ENCODE measurements at places on chromosomes 13 and 19.

GRCh38 chr19:45876411-45877197, 9.3 kb downstream of the IRF2BP1 start:
- DNase-seq: no peak

DNA sequence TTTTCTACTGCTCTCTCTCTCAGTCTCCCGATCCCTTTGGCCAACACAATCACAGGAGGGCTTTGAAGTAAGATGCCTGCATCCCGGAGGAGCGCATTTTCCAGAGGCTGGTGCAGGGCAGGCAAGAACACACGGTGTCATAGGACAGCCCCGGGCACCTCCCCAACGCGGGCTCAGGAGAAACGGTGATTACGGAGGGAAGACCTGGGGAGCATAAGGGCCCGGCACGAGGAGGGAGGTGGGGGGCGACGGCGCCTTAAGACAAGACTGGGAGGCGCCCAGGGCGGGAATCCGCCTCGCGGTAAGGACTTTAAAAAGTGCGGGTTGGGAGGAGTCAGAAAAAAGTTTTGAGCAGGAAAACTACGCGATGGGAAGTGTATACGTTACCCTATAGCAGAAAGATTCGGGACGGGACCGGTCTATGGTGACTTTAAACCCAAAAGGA, 18.7 kb upstream of the ZNF888 start:
- DNase-seq: no peak

- no peak for DNase-seq
Measured at GRCh38 chr13:41053384-41053826, 7.9 kb upstream of the WBP4 start.

DNA sequence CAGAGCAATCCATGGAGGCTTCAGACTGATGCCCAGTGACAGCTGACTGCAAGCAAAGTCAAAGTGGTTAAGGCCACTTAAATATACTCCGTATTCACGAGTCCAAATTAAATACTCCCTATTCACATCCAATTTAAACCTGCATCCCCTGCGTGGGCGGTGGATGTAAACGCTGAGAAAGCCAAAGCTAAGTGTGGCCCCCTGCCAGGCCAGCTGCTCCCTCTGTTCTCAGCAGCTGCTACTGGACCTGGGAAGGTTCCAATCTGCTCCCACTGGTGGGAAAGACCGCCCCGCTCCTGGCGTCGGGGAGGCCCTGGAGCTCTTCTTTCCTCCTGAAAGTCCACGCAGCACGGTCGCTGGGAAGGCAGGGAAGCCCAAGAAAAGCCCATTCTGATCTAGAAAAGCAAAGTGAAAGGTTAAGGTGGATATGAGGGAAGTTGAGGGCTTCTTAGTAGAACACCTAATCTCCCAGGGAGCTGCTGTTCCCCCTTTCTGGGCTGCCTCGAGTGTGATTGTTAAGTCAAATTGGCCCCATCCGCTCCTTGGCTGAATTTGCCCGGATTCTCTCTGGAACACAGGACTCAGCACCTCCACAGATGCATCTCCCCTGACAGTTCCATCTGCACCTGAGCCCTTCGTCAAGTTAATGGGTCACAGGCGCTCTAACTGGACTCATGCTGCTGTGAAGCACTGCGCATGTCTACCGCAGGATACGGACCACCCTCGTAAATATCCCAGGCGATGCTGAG, 205.5 kb downstream of the USP12 start:
- DNase-seq: no peak

GRCh38 chr13:112510002-112510780, 77.8 kb downstream of the TUBGCP3 start:
- DNase-seq: no peak

DNA sequence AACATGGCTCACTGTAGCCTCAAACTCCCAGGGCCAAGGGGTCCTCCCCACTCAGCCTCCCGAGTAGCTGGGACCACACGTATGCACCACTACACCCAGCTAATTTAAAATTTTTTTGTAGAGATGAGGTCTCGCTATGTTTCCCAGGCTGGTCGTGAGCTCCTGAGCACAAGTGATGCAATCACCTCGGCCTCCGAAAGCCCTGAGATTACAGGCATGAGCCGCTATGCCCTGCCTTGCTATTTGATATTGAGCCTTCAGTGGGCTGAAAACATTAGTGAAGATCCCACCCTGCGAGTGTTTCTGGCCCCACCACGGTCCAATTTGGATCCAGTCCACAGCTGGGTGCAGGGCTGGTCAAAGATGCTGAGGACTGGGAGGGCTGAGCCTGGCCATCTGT, 65.9 kb downstream of the TRPM4 start:
- no peak for DNase-seq

DNA sequence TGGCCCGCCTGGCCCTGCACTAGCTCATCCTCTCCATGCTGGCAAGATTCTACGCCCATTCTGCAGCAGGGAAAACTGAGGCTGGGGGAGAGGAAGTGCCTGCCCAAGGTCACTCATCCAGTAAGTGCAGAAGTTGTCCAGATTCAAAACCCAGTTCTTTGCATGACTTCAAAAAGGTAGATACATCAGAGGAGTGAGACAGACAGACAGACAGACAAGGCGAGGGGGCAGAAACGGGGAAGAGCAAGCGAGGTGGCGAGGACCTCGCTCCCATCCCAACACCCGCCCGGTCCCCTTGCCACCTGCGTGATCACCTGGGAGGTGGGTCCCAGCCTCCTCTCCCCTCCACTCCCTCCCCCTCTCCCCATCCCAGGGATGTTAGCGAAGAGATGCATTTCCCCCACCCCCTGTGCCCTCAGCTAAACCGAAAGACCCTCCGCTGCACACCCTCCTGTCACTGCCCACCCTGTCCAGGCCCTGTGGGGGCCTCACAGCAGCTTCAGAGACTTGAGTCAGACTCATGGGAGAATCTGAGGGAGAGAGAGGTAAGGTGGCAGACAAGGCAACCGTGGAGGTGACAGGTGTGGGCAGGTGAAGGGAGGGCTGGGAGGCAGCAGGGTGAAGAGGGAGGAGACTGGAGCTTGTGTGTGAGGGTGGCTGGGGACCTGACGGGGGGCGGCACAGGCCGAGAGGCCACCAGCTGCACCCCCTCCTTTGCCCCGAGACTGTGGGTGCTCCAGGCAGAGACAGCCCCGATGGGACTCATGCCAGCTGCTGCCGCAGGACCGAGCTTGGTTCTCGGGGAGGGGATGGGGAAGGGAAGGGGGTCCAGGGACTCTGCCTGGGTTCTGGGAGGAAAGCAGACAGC, 18.9 kb downstream of the LRRC4B start:
- DNase-seq: no peak

DNA sequence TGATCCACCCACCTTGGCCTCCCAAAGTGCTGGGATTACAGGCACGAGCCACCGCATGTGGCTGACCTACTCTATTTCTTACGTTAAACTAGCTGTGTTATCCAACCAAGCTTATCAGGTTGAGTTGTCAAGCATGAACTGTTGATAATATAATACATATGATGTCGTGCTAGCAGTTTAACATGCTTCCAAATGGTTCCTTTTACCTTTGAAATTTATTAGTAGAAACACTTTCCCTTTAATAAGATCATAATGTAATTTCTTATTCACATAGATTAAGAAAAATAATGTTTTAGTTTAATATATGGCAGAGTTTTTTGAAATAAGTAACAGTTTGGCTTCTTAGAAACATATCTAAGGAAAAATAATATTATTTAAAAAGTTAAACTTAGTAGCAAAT, 34.4 kb upstream of the VWA8 start:
- no peak for DNase-seq

GRCh38 chr19:49129238-49129583, 9.9 kb downstream of the PPFIA3 start:
- no peak for DNase-seq

GRCh38 chr13:93752541-93752940, 525.9 kb downstream of the GPC6 start:
- no peak for DNase-seq

DNA sequence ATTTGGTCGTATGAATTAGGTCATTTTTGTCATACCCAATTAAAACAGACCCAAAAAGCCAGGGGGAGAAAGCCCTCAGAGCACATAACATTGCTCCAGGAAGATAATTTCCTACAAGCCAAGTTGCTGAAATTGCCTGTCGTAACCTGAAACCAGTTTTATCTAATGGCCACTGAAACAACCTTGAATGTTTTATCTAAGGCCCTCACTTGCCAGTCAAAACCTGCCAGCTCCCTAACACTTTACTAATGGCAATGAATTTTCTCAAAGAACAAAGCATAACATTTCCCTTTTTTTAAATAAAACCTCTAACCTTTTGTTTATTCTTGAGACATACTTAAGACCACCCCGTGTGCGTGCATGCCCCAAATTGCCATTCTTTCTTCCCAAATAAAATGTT, 496.2 kb upstream of the KLHL1 start:
- DNase-seq: no peak

DNA sequence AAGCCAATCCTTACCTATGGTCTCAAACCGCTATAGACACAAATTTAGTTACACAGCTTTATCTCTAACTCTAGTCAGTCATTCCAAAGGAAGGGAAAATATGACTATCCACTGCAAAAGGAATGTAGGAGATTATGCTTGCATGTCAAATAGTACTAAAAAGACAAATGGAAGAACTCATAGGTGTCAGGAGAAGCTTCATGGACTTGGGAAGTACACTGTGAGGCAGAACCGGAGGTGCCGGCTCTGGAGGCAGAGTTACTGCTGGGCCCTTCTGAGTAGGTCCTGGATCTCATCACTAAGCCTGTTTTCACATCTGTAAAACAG, 97.5 kb downstream of the FOXO1 start:
- DNase-seq: no peak

DNA sequence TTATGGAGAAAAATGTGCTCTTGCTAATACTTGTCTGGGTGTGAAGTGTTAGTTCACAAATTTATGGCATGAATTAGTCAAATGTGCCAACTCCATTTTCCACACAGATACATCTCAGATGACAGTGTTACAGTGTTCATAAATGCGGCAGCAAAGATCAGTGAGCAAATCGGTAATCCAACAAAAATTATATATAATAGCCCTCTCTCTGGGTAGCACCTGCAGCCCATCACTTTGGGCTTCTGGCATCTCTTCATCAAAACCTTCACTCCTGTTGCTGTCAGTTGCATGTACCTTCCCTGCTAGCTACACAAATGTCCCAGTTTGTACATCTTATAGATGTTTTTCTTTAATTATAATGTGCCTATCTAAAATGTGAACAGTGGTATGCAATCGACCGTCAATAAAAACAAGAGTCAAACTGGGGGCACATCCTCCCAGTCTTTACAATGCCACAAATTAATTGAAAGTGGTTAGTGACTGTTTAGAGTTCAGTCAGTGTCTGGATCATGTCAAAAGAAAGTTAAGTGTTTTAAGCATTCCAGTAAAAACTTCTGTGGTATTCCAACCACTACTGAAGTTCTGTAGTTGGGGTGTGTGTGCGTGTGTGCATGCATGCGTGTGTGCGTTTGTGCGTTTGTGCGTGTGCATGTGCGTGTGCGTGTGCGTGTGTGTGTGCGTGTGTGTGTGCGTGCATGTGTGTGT, 448.9 kb downstream of the DCT start:
- no peak for DNase-seq

DNA sequence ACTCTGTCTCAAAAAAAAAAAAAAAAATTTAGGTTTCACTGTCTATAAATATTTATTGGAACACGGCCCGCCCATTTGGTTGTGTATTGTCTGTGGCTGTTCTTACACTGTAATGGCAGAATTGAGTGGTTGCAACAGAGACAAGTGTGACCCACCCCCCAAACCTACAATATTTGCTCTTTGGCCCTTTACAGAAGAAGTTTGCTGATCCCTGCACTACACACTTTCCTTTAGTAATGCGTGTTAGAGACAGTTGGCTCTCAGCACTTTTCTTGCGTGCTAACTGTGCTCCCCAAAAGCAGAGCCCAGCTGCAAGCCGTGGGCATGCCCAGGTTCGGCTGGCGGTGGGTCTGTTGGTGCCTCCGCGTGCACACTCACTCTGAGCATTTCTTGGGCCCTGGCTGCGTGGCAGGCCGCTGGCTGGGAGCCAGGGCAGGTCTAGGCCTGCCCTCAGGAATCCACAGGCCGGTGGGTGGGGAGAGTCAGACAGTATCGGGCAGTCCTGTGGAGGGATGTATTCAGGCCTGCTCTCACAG, 72.6 kb downstream of the SIPA1L3 start:
- DNase-seq: no peak

GRCh38 chr13:100662468-100663211, 12.0 kb downstream of the TMTC4 start:
- DNase-seq: no peak

- no peak for DNase-seq
Measured at GRCh38 chr13:85266331-85266730, 532.9 kb downstream of the SLITRK6 start.

DNA sequence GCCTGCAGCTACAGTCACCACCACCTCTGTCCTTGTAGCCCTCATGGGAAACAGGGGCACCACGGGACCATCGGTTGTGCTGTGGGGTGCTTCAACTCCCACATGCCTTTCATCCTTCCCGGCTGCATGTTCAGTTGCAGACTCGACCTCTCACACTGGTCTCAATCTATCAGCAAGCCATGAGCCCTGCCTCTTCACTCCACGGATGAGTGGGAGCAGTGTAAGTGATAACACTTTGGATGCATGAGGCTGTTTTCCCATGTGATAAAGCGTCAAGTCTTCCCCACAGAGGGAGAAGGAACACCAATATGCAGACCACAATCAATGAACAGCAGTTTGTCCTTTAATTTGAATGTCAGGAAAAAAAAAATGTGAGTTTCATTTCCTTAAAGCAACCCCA, 12.2 kb downstream of the SERP2 start:
- no peak for DNase-seq
